Cortex of kidney (tissue), 1 donor: ENCODE measurements at places on chromosomes 13 and 19.

DNA sequence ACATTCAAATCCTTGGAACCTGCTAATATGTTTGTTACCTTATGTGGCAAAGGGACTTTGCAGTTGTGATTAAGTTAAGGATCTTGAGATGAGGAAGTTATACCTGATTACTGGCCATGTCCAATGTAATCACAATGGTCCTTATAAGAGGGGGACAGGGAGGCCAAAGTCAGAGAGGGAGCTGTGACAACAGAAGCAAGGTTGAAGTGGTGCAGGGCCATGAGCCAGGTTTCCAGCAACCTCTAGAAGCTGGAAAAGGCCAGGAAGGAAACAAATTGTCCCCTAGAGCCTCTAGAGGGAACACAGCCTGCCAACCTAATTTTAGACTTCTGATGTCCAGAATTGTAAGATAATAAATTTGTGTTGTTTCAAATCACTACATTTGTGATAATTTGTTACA, 334.7 kb upstream of the DACH1 start:
- DNase-seq: no peak

DNA sequence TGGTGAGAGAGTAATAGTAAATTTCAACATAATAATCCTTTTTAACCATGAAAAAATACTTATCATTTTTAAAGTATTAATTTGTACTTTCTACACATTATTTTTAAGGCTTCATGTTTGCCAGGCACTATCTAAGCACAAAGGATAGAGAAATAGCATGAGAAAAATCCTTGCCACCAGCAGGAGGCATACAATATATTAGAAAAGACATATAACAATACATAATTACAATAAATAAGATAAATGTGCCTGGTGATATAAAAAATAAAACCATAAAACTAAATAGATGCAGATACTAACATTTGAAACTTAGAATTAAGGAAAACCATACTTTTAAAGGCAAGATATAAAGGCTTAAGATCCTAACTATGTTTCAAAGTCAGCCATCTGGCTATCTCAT, 1256.4 kb downstream of the DIAPH3 start:
- no peak for DNase-seq

GRCh38 chr19:55643003-55643886, at the start of gene ZNF581:
Gene ZNF581 (plus strand): TSS chr19:55643649. CDS start chr19:55644572, 923 bp downstream.
- no peak for DNase-seq

DNA sequence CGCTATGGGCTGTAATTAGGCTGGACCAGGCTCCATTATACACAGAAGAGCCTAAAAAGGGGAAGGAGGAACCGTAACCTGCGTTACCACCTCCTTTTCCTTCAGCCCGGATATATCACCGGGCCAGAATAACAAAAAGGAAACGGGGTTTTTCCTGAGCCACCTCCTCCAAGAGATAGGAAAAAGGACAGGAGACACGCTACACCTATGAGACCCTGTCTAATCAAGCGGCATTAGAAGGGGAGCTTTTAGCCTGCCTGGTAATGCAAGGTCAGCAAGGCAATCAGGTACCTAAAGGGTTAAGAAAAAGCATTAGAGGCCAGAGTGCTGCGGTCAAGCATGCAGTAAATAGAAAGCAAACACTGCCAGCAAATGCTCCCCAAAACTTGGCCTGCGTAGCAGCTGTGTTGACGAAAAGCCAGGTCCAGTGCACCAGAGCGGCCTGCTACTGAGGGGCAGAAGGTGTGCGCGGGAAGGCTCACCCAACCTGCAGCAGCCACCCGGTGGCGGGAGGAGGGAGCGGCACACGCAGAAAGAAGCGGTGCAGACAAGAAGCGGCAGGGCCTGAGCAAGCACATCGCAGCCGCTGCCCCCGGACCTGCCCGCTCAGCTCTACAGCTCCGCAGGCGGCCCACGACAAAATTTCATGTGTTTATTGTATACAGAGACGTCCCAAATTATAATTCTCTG, 1466.1 kb downstream of the UQCRFS1 start:
- no peak for DNase-seq

DNA sequence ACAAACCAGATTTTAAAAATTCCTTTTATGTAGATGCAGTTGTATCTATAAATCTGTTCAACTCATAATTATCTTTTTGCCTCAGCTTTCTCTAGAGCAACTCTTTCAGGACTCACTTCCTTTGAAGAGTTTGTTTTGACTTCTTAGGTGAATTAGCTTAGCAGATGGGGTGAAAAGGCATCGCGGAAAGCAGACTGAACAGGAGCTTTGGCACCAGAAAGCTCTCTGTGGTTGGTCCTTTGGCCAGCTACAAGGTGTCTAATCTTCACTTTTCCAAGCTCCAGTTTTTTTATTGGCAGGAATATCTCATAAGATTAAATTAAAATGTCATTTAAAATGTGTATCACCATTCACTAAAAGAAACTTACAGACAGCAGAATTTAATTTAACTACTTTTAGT, 60.6 kb upstream of the KLF12 start:
- no peak for DNase-seq

DNA sequence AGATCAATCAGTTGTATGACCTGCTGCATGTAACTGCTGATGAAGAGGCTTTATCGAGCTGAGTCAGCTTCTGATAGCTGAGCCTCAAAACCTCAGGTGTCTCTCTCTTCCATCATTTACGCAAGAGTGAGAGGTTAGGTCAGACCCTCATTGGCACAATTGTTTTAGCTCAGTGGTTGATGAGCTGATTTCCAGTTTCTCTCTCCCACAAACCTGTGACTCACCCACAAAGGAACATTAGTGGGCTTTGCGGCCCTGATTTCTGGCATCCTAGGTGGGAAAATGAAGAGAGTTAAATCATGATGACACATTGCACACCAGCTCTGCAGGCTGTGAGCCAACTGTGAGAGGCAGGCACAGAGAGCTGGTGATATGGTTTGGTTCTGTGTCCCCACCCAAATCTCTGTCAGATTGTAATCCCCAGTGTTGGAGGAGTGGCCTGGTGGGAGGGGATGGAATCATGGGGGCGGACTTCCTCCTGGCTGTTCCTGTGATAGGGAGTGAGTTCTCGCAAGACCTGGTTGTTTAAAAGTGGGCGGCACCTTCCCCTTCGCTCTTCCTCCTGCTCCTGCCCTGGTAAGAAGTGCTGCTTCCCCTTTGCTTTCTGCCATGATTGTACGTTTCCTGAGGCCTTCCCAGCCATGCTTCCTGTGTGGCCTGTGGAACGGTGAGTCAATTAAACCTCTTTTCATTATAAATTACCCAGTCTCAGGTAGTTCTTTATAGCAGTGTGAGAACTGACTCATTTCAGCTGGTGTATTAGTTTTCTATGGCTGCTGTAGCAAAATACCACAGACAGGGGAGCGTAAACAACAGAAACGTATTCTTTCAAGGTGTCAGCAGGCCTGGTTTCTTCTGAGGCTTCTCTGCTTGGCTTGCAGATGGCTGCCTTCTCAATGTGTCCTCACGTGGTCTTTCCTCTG, 33.5 kb upstream of the TMTC4 start:
- no peak for DNase-seq

DNA sequence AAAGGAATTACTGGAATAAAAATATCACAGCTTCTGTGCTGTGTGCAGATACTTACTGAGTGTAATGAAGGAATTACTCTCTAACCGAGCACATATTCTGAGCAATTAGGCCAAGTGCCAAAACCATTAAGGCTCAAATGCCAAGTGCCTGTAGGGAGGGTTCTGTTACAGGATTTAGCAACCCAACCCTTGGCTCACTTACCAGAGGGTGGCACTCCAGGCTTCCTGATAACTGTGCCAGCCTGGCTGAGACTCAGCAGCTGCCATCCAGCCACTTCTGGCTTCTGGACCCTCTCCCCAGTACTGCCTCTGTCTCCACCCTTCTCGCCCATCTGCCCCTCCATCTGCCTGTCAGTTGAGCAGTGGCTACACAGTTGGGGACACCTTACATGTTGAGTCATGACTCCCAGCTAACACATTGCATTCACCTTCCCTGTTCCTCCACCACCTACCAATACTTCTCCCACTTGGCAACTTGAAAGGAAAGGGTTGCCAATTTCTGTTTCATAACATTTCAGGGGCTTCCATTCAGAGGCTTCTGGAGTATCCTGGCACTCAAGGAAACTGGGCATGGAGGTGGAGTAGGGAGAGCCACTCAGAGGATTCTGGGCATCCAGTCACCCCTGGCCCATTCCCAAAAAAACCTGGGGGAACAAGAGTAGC, 110.5 kb downstream of the COG6 start:
- no peak for DNase-seq

GRCh38 chr19:6707658-6708018, 12.8 kb downstream of the C3 start:
- DNase-seq: no peak

DNA sequence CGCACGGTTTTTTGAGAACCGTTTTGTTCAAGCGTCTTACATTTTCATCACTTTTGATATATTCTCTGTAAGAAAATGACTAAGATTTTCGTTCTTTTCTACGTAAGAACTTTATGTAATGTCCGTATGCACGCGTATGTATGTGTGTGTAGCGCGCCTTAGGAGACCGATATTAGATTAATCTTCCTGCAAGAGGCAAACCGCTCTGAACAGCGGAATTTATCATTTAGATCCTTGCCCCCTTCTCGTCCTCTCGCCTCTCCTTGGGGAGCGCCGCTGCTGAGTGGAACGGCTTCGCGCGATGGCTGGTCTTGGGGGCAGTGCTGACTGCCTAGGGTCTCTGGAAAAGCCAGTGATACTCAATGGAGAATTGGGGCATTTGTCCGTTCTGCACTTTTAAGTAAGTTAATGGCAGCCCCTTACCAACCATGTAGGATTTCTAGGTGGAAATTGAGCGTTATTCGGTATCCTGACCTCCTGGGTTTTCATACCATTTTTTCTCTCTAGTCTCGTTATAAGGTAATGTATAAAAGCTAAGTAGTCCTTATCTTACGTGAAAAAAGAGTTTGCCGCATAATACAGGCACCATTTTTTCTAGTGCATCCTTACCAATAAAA, 4.7 kb downstream of the MAB21L1 start:
- DNase-seq: no peak

DNA sequence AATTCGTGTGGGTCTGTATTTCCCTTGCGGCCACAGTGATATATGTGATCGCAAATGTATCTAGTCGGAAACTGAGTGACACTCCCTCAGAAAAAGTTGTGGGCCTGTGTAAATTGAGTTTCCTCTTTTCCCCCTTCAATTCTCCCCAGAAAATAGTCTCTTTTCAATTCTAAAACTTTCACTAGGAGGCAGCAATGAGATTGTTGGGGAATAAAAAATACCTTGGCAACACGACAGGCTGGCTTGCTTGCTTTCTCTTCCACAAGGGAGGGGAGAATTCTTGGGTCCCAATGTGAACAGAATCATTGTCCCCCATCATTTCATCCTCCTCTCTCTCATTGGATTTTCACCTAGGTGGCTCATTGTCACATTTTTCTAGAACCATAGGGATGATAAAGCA, 3.7 kb upstream of the SOX21 start:
- DNase-seq: no peak

GRCh38 chr13:104315606-104316005, 1249.4 kb upstream of the SLC10A2 start:
- DNase-seq: no peak

- no peak for DNase-seq
These were observed 9.7 kb upstream of the JUND start for GRCh38 chr19:18291019-18291524.

GRCh38 chr13:31967155-31967554, 64.4 kb upstream of the FRY start:
- DNase-seq: no peak

- DNase-seq: no peak
These were observed 802.3 kb upstream of the ARGLU1 start for GRCh38 chr13:107370015-107370785.

DNA sequence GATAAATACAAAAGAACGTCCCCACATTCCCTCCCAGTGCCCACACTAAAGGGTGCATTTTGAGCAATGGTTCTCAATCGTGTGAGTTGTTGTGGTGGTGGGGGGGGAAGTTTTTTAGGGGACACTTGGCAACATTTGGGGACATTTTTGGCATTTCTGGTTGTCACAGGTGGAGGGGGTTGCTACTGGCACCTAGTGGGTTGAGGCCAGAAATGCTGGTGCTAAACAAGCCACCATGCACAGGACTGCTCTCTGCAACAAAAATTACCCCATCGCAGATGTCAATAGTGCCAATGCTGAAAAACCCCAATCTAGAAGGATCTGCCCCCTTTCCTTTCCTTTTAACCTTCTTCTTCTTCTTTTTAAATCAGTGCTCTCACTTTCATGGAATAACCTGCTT, 453.3 kb downstream of the TSHZ3 start:
- no peak for DNase-seq

DNA sequence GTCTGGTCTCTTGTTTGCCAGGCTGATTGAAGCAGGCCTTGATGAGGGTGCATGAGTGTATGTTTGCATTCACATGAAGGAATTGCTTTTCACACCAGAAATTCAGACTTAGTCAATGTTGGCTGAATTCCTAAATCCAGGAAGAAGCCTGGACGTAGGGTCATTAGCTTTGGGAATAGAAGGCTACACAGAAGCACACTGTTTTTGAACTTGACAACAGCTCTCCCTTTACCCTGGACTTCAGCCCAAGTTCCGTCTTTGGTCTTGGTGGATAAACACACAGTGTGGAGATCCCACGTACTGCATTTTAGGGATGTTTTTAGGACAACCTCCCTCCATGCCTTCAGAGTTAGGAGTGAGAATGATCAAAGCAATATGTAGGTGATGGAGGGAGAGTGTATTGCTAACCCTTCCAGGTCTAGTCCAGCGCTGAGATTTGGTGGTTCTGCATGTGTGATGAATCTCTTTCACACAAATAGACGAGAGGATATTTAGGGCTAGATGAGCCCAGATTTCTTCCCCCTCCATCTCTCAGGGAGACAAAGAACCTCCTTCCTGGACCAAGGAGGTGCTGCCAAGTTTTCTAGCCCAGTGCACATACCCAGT, 22.8 kb downstream of the TM6SF2 start:
- no peak for DNase-seq

GRCh38 chr13:28451482-28452217, 43.3 kb downstream of the FLT1 start:
- DNase-seq: no peak

DNA sequence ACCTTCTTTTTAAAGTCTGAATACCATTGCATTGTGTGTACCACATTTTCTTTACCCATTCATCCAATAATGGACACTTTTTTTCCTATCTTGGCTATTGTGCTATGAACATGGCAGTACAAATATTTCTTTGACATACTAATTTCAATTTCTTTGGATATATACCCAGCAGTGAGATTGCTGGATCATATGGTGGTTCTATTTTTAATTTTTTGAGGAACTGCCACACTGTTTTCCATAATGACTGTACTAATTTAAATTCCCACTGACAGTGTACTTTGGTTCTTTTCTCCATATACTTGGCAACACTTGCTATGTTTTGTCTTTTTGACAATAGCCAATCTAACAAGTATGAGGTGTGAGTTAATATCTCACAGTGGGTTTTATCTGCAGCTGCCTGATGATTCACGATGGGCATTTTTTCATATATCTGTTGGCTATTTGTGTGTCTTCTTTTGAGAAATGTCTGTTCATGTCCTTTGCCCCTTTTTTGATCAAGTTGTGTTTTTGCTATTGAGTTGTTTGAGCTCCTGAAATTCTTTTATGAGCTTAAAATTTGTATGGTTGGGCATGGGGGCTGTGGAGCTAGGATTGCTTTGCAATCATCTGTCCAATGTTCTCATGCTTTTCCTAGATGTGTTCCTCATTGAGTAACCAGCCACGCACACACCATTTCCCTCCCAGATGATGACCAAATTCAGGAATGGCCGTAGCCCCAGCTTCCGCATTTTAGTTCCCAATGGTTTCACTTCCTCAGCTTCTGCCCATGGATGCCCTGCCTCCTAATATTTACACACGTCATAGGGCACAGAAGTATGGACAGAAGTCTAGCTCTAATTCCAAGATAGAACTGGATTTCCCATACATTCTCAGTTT, 380.0 kb upstream of the SGCG start:
- no peak for DNase-seq
